Sigmoid colon (tissue), 7 donors: ENCODE measurements at places on chromosomes 5 and 9. TPM values are rescaled to one million over a fixed set of nuclear protein-coding genes. Genes with fewer than 3 reads are reported as not detected.
A peak's percentile ranks its signal among the peaks of the same experiment; 100 is the strongest.

MAMDC2 gene
- 167 TPM for total RNA-seq

IGFBPL1 gene
- 1.4 TPM for total RNA-seq

HACD4 gene
- 14.7 TPM for total RNA-seq

LRRC19 gene
- total RNA-seq, result not detected

PRR16 gene
- 5.7 TPM for total RNA-seq

CCL28 gene
- total RNA-seq, result 0.49 TPM

SAXO1 gene
- not detected for total RNA-seq

HRCT1 gene
- 6.4 TPM for total RNA-seq

PRRC1 gene
- 30.2 TPM for total RNA-seq

EGFLAM gene
- 2.5 TPM for total RNA-seq

SHISAL2B gene
- total RNA-seq, result not detected

IL11RA gene
- total RNA-seq, result 91.2 TPM

DNA sequence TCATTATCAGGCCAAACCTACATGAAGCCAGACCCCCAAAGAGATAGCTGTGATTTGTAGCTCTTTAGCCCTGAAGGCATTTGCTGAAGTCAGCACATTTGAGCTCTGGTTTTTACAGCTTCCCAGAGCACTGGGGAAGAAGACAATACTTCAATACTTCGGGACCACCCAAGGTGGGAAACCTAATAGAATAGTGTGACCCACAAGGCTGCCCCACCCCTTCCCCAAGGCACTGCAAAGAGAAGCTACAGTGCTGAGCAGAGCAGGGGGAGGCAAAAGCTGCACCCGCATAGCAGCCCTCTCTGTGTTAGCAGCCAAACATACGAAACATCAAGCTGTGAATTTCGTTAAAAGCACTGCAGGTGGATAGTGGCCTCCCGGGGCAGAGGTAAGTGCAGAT is 87.3 kb downstream of the HSD17B3 start:
- peaks cover 6% of the 10 kb centered on the region for H3K27me3 ChIP-seq
- no peak for DNase-seq
- H3K4me3 ChIP-seq, result no peak overlapping the region

GRCh38 chr9:71302776-71303175 is 181.4 kb upstream of the TRPM3 start:
- no peak overlapping the region for H3K4me3 ChIP-seq
- H3K4me1 ChIP-seq, result no peaks in the 10 kb centered on the region
- H3K27ac ChIP-seq, result no peak overlapping the region
- no peaks in the 10 kb centered on the region for H3K36me3 ChIP-seq

GRCh38 chr5:174520420-174521396 is 203.7 kb upstream of the MSX2 start:
- H3K4me1 ChIP-seq, result no peaks in the 10 kb centered on the region
- H3K36me3 ChIP-seq, result no peaks in the 10 kb centered on the region
- no peak overlapping the region for H3K27ac ChIP-seq
- H3K27me3 ChIP-seq, result no peaks in the 10 kb centered on the region
- H3K4me3 ChIP-seq, result no peak overlapping the region
- DNase-seq, result no peak

- H3K4me3 ChIP-seq, result no peak overlapping the region
- H3K27ac ChIP-seq, result no peak overlapping the region
- H3K27me3 ChIP-seq, result no peaks in the 10 kb centered on the region
- DNase-seq, result no peak
These were observed 6.3 kb downstream of the TMEM38B start for GRCh38 chr9:105700668-105701067.

DNA sequence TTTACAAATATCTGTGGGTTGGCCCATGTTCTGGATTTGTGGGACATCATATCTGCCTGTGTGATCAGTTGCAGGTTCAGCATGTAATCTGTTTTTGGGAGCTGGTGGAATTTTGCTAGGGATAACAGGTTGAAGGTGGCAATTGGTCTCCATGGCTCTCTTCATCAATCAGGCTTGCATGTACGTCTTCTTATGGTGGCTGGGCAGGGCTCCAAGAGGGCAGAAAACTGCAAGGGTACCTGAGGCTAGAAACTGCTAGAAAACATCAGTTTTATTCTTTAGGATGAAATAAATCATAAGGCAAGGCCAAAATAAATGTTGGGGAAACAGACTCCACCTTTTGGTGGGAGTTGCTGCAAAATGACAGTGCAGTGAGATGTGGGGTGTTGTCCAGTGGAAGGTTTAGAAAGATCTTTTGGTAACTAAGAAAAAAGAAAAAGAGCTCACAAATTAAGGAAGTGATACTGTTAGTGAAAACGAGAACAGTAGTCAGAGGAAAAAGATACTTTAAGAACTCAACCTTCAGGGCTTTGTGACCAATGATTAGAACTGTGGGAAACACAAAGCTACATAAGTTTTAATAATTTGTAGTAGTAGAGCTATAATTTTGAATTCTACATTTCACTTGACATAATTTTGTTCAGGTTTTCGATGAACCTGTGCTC is 300.7 kb upstream of the IZUMO3 start:
- no peak overlapping the region for H3K4me3 ChIP-seq
- H3K27me3 ChIP-seq, result no peaks in the 10 kb centered on the region
- H3K27ac ChIP-seq, result no peak overlapping the region
- no peaks in the 10 kb centered on the region for H3K4me1 ChIP-seq

DNA sequence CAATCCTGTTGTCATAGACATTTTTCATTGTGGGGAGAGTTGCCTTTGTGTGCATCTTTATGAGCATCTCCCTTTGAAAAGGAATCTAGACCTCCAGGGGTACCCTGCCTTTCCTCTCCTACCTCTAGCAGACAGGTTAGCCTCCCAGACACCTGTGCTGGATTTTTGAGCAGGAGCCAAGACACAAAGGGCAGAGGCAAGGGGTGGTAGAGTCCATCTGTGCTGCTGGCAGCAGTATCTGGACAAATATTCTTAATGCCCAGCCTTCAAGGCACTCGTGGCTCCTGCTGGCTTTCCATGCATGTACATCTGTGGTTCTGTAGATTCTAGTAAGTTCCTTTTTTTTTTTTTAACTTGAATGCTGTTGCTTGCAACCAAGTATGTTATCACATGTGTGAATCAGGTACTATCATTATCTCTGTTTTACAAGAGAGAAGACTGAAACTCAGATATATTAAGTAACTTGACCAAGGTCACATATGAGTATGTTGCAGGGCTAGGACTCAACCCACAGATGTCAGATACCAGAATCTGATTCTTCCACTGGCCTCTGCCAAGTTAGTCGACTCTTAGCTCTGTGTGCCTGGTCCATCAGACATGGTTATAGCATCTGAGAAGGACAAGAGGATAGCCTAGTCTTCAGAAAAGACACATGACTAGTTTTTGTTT is 32.9 kb upstream of the GPR151 start:
- H3K27ac ChIP-seq, result no peak overlapping the region
- DNase-seq, result no peak
- no peak overlapping the region for H3K4me3 ChIP-seq
- H3K27me3 ChIP-seq, result no peaks in the 10 kb centered on the region
- no peaks in the 10 kb centered on the region for H3K4me1 ChIP-seq
- H3K36me3 ChIP-seq, result no peaks in the 10 kb centered on the region

DNA sequence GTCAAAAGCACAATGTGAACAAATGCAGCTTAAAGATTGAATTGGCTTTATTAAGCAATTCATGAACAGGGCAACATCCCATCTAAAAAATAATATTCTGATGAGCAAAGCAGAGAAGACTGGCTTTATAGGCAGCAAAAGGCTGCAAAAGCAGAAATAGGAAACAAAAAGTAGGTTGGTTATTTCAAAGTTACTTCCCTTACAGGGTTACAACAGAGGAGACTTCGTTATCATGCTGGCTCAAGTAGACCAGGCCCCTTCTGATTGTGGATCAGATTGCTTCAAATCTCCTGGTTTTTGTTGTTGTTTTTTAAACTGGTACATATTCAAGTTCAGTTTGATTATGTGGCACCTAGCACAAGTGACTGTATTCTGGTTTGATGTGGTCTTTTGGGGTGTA is 73.1 kb downstream of the MAN2A1 start:
- no peak overlapping the region for H3K4me3 ChIP-seq
- H3K27me3 ChIP-seq, result no peaks in the 10 kb centered on the region
- no peaks in the 10 kb centered on the region for H3K36me3 ChIP-seq
- H3K27ac ChIP-seq, result no peak overlapping the region
- H3K4me1 ChIP-seq, result peaks cover 7% of the 10 kb centered on the region
- DNase-seq, result no peak

- no peaks in the 10 kb centered on the region for H3K36me3 ChIP-seq
- H3K4me1 ChIP-seq, result no peaks in the 10 kb centered on the region
- no peak overlapping the region for H3K27ac ChIP-seq
- DNase-seq, result no peak
- H3K4me3 ChIP-seq, result no peak overlapping the region
These were observed 422.3 kb upstream of the ADAMTSL1 start for GRCh38 chr9:18051638-18052037.

- H3K27ac ChIP-seq, result peak overlapping the region; percentile 35
- no peaks in the 10 kb centered on the region for H3K27me3 ChIP-seq
- H3K4me1 ChIP-seq, result no peaks in the 10 kb centered on the region
- no peaks in the 10 kb centered on the region for H3K36me3 ChIP-seq
- peak; percentile 64 for DNase-seq
These were observed 128.5 kb upstream of the VLDLR start for GRCh38 chr9:2493109-2493508.

GRCh38 chr5:93246090-93246855 is 334.7 kb downstream of the NR2F1-AS1 start:
- peaks cover 22% of the 10 kb centered on the region for H3K4me1 ChIP-seq
- peak overlapping the region; percentile 53 for H3K27ac ChIP-seq
- H3K27me3 ChIP-seq, result no peaks in the 10 kb centered on the region
- H3K4me3 ChIP-seq, result no peak overlapping the region

GRCh38 chr5:74328221-74328630 is 312.3 kb downstream of the ENC1 start:
- peaks cover 12% of the 10 kb centered on the region for H3K4me1 ChIP-seq
- H3K4me3 ChIP-seq, result no peak overlapping the region
- no peak for DNase-seq

DNA sequence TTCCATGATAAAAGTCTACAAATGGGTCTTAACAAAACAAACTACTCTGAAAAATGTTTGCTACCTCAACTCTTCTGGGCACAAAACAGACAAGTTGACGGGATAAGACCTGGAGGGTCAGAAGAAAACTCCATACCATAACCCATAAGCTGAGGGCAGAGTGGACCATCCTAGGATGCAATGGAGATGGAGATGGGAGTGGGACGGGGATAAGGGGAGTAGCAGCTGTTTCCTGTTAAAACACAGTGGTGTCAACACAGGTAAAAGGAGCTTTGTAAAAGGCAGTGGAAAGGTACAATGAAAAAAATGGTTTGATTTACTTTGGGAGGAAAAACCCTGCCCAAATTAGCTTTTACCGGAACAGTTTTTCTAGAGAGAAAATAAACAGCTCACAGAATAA is 41.6 kb downstream of the CEMIP2 start:
- no peaks in the 10 kb centered on the region for H3K27me3 ChIP-seq
- H3K27ac ChIP-seq, result no peak overlapping the region
- no peak overlapping the region for H3K4me3 ChIP-seq
- DNase-seq, result no peak

GRCh38 chr9:93480728-93481324 is 27.4 kb upstream of the FAM120AOS start:
- no peak overlapping the region for H3K27ac ChIP-seq
- no peaks in the 10 kb centered on the region for H3K4me1 ChIP-seq
- H3K27me3 ChIP-seq, result no peaks in the 10 kb centered on the region

- peaks cover 21% of the 10 kb centered on the region for H3K36me3 ChIP-seq
- H3K27me3 ChIP-seq, result no peaks in the 10 kb centered on the region
- H3K27ac ChIP-seq, result peak overlapping the region; percentile 48
These were observed 38.7 kb upstream of the CTSL start for GRCh38 chr9:87687207-87687606.

GRCh38 chr5:81626524-81626923 is 124.4 kb downstream of the SSBP2 start:
- H3K27ac ChIP-seq, result no peak overlapping the region
- H3K27me3 ChIP-seq, result no peaks in the 10 kb centered on the region
- peaks cover 16% of the 10 kb centered on the region for H3K4me1 ChIP-seq
- peaks cover 3% of the 10 kb centered on the region for H3K36me3 ChIP-seq
- DNase-seq, result no peak
- H3K4me3 ChIP-seq, result no peak overlapping the region

- DNase-seq, result no peak
- no peak overlapping the region for H3K27ac ChIP-seq
- no peak overlapping the region for H3K4me3 ChIP-seq
- H3K36me3 ChIP-seq, result no peaks in the 10 kb centered on the region
These were observed 267.0 kb downstream of the CETN3 start for GRCh38 chr5:90142541-90142940.

DNA sequence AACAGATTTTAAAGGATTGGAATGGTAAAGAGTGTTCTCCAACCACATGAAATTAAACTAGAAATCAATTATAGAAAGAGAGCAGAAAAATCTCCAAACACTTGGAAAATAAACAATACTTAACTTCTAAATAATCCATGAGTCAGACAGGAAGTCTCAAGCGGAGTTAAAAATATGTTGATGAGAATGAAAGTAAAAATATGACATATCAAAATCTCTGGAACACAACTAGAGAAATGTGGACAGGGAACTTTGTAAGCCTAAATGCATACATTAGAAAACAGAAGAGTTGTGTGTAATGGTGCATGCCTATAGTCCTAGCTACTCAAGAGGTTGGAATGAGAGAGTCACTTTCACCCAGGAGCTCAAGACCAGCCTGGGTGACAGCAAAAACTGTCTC is 47.9 kb upstream of the ZNF618 start:
- no peaks in the 10 kb centered on the region for H3K27me3 ChIP-seq
- no peak overlapping the region for H3K4me3 ChIP-seq
- no peaks in the 10 kb centered on the region for H3K36me3 ChIP-seq
- no peak overlapping the region for H3K27ac ChIP-seq
- no peak for DNase-seq
- no peaks in the 10 kb centered on the region for H3K4me1 ChIP-seq

DNA sequence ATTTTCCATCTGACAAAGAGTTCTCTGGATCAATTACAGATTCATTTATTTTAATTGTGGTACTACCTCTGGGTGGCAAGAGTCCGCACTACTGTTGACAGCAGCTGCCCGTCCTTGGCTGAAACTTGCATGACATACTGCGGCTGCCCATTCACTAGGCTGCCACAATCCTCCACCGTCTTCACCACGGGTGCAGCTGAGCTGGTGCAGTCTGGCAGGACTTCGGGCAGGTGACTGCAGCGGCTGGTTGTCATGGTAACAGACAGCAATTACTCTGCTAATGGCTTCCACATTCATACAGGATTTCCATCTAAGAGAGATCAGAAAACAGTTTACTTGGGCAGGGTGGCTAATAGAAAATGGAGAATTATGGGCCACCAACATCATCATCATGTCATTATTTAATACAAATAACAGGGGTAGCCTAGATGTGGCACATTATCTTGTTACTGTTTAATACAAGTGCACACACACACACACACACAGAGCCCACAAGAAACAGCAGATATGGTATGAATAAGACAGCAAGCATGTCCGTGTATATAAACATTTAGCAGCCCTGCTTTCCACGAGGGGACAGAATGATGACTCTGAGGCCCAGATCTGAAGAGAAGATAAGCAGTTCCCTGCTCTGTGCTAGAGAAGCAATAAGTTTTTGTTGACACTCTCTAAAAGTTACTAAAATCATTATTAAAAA is 112.3 kb downstream of the MARCHF3 start:
- no peaks in the 10 kb centered on the region for H3K27me3 ChIP-seq
- no peaks in the 10 kb centered on the region for H3K4me1 ChIP-seq
- no peak overlapping the region for H3K27ac ChIP-seq
- DNase-seq, result no peak
- H3K4me3 ChIP-seq, result no peak overlapping the region
- no peaks in the 10 kb centered on the region for H3K36me3 ChIP-seq
